ENCODE measurements at places on chromosomes 3 and 15.

DNA sequence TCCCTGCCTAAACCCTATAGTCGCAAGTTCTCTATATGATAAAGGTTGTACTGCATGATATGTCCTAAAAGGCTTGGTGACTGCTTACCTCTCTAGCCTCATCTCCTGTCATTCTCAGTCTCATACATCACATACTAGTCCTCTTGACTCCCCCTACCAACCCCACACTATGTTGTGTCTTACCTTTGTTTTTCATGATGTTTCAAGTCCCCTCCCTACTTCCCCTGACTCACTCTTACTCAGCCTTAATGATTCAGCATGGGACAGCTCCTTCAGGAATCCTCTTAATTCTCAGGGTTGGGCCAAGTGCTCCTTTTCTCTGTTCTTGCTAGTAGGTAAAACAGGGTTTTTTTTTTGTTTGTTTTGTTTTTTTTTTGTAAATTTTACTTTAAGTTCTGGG, 49.6 kb downstream of the SLMAP start:
- peak; percentile 53 for DNase-seq

- DNase-seq, result no peak
Observed at GRCh38 chr15:48865370-48866079, 12.4 kb upstream of the EID1 start.

- peak; percentile 39 for DNase-seq
Observed at GRCh38 chr3:99579246-99579645, 59.1 kb upstream of the COL8A1 start.

GRCh38 chr3:8970971-8971589, 7.8 kb upstream of the RAD18 start:
- DNase-seq, result peak; percentile 63

- DNase-seq, result no peak
Observed at GRCh38 chr3:159077860-159078259, 276.0 kb downstream of the MFSD1 start.

DNA sequence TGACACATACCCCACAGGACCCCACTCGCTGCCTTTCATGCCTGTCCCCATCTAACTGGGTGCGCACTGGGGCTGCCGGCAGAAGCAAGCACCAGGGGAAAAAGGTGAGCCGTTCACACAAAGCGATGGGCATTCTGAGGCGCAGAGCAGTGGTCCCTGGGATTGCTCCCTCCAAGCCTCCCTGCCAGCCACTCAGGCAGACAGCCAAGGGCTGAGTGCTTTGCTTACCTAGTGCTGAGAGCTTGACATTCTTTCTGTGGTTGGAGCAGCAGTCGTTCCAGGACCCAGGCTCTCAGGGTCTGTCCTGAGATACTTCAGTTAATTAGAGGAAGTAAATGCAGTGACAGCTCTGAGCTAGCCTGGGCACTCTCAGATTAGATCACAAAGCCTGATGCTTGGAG, 5.7 kb downstream of the ESYT3 start:
- no peak for DNase-seq

- DNase-seq, result peak; percentile 59
Observed at GRCh38 chr3:63960048-63960711, 48.0 kb upstream of the SCAANT1 start.

DNA sequence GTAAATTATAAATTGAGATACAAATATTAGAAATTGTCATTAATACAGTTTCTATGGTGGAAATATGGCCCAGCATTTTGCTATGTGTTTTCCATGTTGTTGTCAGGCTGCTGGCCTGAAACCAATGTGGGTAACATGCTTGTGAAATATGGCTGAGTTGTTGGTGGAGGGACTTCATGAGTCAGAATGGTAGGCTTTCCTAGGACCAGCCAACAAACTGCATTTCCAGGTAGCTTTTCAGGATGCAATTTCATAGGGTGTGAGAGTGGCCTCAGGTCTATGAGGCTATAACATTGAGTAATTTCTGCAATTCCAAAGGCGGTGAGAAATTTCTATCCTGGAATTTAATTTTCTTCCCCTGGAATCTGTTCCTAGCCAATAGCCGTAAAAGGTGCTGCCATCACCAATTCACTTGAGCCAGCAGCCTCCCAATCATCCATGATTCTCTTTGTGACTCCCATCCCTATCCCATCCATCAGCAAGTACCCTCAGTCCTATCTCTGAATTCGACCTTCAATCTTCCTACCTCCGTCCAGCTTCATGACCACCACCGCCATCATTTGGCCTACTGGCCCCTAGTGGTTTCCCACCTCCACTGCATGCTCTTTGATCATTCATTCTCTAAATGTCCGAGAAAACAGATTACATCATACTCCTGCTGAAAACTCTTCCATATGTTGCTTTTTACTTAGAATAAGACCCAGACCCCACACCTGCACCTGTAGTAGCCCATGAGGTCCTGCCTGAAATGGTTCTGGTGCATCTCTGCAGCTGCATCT, 276.6 kb upstream of the CFAP20DC start:
- DNase-seq, result no peak
